Liver (tissue), 10 donors: ENCODE measurements at places on chromosomes 3 and 15. TPM values are rescaled to one million over a fixed set of nuclear protein-coding genes. Genes with fewer than 3 reads are reported as not detected.

DNA sequence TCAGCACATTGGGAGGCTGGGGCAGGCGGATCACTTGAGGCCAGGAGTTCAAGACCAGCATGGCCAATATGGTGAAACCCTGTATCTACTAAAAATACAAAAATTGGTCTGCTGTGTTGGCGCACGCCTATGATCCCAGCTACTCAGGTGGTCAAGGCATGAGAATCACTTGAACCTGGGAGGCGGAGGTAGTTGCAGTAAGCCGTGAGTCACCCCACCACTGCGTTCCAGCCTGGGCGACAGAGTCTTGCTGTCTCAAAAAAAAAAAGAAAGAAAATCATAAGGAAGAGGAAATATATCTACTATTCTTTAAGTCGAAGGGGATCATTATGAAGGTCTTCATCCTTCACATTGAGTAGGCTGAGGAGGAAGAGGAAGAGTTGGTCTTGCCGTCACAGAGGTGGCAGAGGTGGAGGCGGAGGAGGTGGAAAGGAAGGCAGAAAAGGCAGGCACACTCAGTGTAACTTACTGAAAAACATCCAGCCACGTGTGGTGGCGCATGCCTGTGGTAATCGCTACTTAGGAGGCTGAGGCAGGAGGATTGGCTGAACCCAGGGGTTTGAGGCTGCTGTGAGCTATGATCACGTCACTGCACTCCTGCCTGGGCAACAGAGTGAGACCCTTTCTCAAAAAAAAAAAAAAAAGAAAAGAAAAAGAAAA lies 14.2 kb downstream of the CSK start:
- peaks cover 4% of the 10 kb centered on the region for H3K36me3 ChIP-seq
- DNase-seq = no peak
- H3K27ac ChIP-seq = no peak overlapping the region
- peaks cover 23% of the 10 kb centered on the region for H3K4me1 ChIP-seq

GRCh38 chr3:157542711-157543500 lies 39.7 kb upstream of the VEPH1 start:
- H3K4me1 ChIP-seq = no peaks in the 10 kb centered on the region
- no peaks in the 10 kb centered on the region for H3K27me3 ChIP-seq
- DNase-seq = peak; percentile 45
- no peak overlapping the region for H3K27ac ChIP-seq

GRCh38 chr3:37377670-37378069 lies 203.3 kb upstream of the LRRFIP2 start:
- H3K4me3 ChIP-seq = no peak overlapping the region
- DNase-seq = no peak
- peaks cover 13% of the 10 kb centered on the region for H3K4me1 ChIP-seq
- H3K27ac ChIP-seq = no peak overlapping the region

- no peak for DNase-seq
- no peak overlapping the region for H3K27ac ChIP-seq
- no peak overlapping the region for H3K4me3 ChIP-seq
- H3K36me3 ChIP-seq = no peaks in the 10 kb centered on the region
- no peaks in the 10 kb centered on the region for H3K4me1 ChIP-seq
These were observed 184.1 kb downstream of the ZIC4 start for GRCh38 chr3:147222291-147222690.

DNA sequence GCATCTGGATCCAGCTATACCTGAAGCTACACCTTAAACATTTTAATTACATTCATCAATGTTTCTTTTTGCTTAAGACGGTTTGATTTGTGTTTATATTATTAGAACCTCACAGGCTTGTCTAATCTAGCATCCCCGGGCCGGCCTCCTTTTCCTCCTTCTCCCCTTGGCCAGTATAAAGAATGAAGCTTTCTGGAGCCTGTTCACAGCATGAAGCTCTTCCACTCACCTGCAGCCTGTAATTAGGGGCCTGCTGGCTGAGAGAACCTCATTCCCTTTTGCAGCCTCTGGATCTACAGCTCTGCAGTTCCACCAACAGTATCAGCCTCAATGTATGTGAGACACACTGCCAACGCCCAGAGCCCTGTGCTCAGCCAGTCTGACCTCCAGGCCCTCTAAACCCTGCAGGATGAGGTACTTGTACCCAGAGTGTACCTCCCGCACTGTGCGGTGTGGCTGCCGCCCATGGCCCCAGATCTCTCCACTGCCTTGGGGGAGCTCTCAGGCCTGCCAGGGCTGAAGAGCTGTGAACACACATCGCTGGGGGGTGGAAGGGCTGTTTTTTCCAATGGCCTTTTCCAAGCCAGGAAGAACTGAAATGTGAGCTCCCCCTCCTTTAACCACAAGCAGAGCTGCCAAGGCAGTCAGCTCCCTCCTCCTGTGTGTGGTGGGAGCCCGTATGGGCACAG lies 114.7 kb upstream of the ALDH1A3 start:
- H3K4me1 ChIP-seq = no peaks in the 10 kb centered on the region
- peaks cover 3% of the 10 kb centered on the region for H3K27me3 ChIP-seq
- no peak overlapping the region for H3K27ac ChIP-seq
- no peak overlapping the region for H3K4me3 ChIP-seq
- H3K36me3 ChIP-seq = no peaks in the 10 kb centered on the region
- no peak for DNase-seq

The SPINK8 gene
- not detected for total RNA-seq
